ENCODE measurements at places on chromosomes 1 and 21.

DNA sequence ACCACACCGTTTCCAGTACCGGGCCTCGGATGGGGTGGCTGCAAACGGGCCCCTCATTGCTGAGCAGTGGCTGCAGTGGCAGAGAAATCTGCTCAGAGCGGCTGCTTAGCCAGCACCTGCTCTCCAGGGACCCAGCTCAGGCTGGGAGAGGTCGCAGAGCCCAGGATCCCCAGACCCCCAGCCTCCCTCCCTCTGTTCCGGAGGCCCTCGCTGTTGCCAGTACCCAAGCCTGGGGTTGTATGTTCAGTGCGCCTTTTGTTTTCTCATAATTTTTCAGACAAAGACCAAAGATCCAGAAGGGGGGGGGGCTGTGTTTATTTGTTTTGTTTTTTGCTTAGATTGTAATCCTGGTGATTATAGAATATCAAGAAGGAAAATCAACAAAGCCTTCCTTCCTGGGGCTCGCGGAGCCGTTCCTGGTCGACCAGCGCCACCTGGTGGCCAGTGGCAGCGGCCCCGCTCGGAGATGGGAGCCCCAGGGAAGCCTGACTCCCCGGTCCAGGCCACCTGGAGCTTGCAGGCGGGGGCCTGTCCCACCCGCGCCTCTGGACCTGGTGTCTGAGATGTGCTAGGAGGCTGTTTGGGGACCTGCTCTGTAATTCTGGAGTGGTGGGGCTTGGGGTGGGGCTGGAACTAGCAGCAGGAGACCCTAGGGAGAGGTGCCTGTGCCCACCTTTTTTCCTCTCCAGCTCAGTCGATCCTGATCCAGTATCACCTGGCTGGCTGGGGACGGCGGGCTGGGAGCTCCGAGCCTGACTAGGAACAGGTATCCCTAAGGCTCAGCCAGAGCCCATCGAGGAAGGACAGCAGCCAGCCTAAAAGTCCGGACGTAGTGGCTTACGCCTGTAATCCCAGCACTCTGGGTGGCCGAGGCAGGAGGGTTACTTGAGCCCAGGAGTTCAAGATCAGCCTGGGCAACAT, 123.9 kb upstream of the VAMP3 start:
- peak; percentile 86 for DNase-seq

DNA sequence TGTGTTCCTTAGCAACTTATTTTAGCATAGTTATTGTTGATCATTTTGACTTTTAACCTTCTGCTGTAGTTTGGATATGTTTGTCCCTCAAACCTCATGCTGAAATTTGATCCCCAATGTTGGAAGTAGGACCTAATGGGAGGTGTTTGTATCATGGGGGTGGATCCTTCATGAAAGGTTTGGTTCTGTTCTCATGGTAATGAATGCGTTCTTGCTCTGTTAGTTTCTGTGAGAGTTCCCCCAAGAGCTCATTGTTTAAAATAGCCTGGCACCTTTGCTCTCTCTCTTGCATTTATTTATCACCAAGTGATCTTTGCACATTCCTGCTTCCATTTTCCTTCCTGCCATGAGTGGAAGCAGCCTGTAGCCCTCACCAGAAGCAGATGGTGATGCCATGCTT, 372.1 kb upstream of the VAMP3 start:
- DNase-seq: no peak

- no peak for DNase-seq
These were observed 18.4 kb upstream of the COL6A2 start for GRCh38 chr21:46079352-46080170.

GRCh38 chr1:227899820-227900449, 47.8 kb downstream of the WNT9A start:
- DNase-seq: no peak

DNA sequence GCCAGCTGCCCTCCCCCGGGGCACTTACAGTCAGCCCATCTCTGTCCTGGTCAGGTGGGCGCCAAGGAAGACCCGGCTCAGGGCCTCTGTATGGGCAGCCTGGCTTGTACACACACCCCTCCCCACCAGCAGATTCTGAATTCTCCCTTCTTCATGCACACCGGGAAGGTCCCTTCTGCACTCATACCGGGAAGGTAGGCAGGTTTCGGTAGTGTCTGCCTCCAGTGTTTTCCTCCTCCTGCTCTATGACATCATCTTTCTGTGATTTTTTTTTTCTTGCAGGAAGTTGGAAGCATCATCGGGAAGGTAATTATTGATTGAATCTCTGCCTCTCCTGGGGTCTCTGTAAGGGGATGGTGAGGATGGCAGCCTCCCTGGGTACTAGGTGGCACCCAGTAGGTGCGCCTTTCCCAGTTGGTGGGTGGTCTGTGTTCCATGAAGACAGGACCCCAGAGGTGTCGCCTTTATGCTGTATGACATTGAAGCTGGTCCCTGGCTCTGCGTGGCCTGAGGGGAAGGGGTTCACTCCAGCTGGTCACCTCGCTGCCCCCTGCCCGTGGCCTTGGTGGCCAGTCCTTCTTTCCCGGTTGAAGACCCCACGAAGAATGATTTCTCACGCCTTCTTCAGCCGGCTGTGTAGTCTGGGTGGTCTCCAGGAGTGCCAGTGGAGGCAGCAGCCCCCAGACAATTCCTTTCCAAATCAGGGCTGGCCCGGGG, 82.1 kb upstream of the COL6A1 start:
- no peak for DNase-seq

GRCh38 chr1:204828352-204828850, 42.3 kb upstream of the NFASC start:
- DNase-seq: peak; percentile 69

- no peak for DNase-seq
These were observed 69.1 kb downstream of the TGFB2 start for GRCh38 chr1:218414060-218414728.

- no peak for DNase-seq
These were observed 45.9 kb downstream of the SLC45A1 start for GRCh38 chr1:8363767-8364301.

- DNase-seq: no peak
These were observed 48.8 kb downstream of the TENT5C start for GRCh38 chr1:117654493-117655219.

GRCh38 chr1:50604580-50604979, 181.3 kb upstream of the DMRTA2 start:
- no peak for DNase-seq

DNA sequence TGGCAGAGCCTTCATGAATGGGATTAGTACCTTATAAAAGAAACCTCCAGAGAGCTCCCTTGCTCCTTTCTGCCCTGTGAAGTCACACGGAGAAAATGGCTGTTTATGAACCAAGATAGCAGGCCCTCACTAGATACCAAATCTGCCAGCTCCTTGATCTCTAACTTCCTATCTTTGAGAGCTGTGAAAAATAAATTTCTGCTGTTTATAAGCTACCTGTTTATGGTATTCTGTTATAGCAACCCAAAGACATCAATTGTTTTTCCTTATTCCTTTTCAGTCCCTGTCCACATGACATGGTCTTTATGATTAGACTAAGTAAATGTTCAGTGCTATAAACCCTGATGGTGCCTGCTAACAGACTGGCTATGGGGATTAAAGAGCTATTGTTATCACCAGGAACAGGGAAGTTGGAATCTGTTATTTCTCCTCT, 9.7 kb upstream of the STIL start:
- no peak for DNase-seq

GRCh38 chr1:117685936-117686806, 80.3 kb downstream of the TENT5C start:
- DNase-seq: no peak

DNA sequence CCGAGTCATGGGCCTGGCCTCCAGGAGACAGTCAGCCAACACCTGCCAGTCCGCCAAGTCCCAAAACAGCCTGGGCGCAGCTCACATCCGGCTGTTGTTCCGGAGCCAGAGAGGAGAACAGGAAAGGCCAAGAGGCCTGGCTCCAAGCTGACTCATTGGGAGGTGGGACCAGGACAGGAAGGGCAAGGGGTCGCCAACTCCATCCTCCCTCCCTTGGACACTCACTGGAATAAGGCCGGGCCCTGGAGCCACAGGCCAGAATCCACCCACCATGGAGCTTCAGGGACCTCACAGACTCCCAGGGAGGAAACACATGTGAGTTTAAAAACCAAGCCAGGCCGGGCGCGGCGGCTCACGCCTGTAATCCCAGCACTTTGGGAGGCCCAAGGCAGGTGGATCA, 25.1 kb upstream of the CLIC4 start:
- DNase-seq: no peak

DNA sequence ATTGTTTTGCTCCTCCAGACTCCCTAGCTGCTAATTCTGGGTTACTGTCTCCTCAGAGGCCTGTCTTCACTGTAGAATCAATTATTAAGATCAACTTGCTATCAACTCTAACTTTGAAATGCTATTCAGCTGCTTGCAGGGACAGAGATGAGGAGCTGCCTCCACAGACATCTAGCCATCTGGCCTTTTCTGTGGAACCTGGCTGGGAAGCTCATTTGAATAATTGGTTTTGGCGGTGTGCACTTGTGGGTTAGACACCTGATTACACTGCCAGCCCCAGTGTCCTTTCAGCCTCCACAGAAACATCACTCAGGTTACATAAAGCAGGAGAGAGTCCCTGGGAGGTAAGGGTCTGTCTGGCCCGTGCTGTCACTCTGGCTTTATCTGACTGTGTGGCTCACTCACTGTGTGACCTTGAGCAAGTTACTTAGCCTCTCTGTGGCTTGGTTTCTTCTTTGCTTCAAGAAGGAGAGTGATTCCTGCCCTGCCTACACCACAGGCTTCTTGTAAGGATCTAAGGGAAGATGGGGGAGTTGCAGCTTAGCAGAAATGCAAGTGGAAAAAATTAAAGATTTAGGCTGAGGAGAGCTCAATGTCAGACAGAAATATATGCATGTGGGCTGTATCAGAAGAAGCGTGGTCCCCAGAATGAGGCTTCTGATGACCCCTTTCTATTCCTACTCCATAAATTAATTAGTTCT, 131.6 kb downstream of the BEND5 start:
- no peak for DNase-seq

- DNase-seq: no peak
These were observed 616 bp downstream of the TAF12 start for GRCh38 chr1:28642056-28642846.

- no peak for DNase-seq
These were observed 924 bp upstream of the CAMSAP2 start for GRCh38 chr1:200737647-200738291.

- no peak for DNase-seq
These were observed 77.2 kb upstream of the TARDBP start for GRCh38 chr1:10935246-10935645.

- no peak for DNase-seq
These were observed 5.7 kb downstream of the ZNF672 start for GRCh38 chr1:248843687-248844086.

DNA sequence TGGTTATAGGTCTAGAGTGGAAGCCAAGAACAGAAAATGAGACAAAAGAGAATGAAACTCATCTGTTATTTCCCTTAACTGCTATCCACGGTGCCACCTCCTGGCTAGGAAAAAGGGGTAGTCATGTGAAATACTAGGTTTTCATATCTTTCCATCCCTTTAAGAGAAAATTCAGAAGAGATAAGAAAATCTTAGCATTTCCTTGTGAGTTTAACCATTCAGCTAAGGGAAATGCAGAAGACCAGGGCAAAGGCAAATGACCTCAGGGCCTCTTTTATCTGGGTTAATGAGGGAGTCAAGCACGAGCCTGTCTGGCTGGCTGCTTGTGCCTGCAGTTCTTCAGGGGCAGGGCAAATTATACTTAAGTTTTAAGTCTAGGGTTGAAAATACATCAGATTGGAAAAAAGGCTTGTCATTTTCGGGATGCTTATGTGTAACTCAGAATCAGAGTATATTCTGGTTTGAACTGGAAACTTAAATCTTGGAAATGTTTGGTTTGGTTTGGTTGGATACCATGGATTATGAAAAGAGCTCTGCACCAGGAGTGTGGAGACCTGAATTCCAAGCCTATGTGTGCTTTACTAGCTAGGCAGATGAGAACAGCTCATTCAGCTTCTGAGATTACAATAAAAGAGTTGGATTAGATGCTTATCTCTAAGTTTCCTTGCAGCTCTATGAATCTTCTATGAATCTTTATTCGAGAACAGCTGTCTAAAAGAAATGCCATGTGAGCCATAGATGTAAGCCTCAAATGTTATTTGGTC, 19.9 kb downstream of the NIBAN1 start:
- DNase-seq: no peak

DNA sequence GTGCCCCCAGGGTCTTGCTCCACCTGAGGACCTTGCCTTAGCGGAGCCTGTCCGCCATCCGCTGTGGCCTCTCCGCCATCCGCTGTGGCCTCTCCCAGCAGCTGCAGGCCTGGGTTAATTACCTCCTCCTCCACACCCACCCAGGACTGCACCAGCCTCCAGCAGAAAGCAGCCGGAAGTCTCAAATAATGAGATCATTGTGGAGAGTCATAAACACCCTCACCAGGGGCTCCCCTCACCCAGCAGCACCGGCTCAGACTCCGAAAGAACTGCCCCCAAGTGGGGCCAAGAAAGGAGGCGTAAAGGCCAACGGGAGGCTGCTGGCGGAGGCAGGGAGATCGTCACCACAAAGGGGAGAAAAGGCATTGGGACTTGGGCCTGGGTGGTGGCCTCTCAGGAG, 10.7 kb upstream of the GPR153 start:
- DNase-seq: no peak

DNA sequence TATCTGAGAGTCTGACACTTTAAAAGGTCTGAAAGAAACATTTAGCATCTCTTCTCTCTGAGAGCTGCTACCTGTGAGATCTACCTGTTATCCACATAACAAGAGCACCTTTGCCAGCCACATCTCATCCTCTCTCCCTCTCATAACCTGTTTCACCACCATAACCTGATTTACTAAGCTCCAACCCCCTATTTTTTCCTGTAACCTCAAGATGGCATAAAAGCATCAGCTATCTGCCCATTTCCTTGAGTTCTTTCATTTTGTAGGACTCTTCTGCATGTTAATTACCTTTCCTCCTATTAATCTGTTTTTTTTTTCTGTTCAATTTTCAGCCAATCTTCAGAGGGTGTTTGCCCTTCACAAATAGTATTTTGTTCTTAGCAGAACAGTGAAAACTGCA, 136.5 kb upstream of the KCNK1 start:
- no peak for DNase-seq

- no peak for DNase-seq
These were observed 78.1 kb downstream of the SIK1 start for GRCh38 chr21:43348801-43349261.

Measured in stimulated activated CD8-positive, alpha-beta memory T cell treated with anti-CD3 and anti-CD28 coated beads, Interleukin-4, amount 100 ng/mL, for 48 hours (primary cell).